ENCODE measurements at places on chromosomes 16 and 17.

GRCh38 chr16:19680881-19681340 lies 37.1 kb downstream of the KNOP1 start:
- no peak for DNase-seq

DNA sequence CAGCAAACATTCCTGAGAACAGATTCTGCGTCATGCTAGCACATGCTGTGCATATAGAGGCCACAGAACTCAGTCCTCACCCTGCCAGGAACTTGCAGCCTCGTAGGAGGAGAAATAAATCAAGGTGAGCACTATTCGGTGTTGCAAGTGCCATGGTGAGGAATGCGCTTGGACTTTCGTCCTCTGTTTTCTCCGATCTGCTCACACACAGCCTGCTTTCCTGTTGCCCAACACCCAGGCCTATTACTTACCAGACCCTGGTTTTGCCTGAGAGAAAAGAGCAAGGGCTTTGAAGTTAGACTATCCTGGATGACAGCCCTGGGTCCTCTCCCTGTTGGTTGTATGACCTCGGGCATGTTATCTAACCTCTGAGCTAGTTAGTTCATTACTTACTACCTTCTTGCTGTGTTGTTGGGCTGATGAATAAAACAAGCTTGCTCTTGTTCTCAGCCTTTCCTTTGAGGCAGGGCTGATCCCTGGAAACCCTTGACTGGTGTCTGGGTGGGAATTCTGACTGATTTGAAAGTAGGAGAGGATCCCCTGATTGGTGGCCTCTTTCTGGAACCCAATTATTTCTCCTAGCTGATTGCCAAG lies 2.9 kb downstream of the ACSF2 start:
- no peak for DNase-seq

DNA sequence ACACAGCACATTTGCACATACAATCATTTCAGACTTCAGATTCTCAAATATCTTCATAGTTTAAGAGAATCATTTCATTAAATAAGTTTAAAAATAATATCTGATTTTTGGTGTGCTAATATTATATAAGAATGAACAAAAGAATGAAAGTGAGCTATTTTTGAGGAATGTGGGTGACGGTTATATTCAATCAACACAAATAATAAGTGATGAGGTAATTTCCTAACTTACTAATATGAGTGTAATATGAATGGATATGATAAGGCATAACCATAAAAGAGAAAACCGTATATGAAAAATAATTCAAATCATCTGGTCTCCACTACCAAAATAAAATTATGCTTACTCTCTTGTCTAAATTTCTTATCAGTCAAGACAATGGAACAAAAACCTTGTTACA lies 68.4 kb upstream of the NACA2 start:
- no peak for DNase-seq

GRCh38 chr17:41015454-41015853 lies 6.5 kb upstream of the KRTAP3-1 start:
- DNase-seq, result no peak

Data from stromal cell of bone marrow (primary cell).